ENCODE measurements at places on chromosomes 4 and X. TPM values are rescaled to one million over a fixed set of nuclear protein-coding genes. Genes with fewer than 3 reads are reported as not detected.

SLITRK4 gene
- 1.5 TPM for total RNA-seq

PNMA6A gene
- 0.10 TPM for total RNA-seq

SHROOM2 gene
- total RNA-seq = under 0.01 TPM

MAGED4B gene
- 0.42 TPM for total RNA-seq

STPG2 gene
- total RNA-seq = 0.73 TPM

MBNL3 gene
- 27.4 TPM for total RNA-seq

HERC6 gene
- 13.6 TPM for total RNA-seq

ARR3 gene
- total RNA-seq = not detected

TMEM35A gene
- not detected for total RNA-seq

CSAG3 gene
- not detected for total RNA-seq

NPY2R gene
- not detected for total RNA-seq
